ENCODE measurements at places on chromosomes 6 and 20.

DNA sequence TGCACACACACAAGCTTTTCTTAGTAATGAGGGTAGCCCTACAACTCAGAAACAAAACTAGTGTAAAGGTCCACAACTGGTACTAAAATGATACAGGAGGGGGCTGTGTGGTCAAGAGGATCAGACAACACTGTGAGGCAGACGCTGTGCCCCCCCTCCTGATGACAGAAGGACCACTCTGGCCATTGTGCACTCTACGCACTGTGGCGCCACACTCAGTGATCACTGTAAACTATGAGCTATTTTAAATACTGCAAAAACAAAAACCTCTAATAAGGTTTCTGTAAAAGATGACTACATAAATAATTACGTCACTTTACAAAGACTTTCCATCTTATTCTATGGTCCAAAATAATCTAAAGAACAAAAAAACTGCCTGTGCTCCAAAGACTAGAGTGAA, 96.1 kb downstream of the SLC23A2 start:
- no peak for DNase-seq

GRCh38 chr6:16868968-16869367, 107.7 kb upstream of the ATXN1 start:
- no peak for DNase-seq

DNA sequence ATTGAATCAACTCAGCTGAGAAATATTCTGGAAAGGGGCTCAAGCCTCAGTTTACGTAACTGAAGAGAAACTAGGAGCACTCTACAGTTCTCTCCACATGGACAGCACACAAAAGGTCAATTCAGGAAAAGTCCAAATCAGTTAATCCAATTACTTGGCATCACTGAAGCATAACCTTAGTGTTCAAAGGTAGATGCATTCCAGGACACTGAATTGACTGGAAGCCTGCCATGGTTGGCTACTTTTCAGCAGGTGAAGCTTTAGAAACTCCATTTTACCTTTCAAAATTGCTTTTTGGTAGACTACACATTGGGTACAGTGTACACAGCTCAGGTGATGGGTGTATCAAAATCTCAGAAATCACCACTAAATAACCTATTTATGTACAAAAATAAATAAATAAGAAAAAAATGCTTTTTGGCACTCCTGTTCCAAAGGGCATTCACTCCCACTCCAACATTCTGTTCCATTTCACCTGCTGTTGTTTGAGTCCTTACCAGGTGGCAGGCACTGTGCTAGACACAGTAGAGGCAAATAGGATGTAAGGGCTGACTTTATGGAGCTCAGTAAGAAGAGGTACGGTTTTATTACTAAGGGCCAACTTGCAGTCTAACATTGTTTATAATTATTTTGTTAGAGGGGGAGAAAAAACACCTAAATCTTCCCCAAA, 153.4 kb downstream of the FAXC start:
- no peak for DNase-seq

DNA sequence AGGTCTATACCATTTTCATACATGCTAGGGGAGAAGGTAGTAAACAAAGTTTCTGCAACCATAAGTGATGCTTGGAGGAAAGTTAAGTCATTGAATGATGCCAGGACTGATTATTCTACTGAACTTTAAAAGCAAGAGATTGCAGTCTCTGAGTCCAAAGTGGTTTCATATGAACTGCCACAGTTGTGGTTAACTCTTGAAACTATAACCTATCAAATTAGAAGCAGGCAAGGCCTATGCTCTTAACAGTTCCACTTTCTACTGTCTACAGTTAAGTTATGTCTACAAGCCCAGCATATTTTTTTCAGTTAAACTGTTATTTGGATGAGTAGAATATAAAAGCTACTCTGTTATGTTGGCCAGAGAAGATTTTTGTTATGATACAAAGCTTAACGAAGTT, 326.5 kb upstream of the RUNX2 start:
- DNase-seq, result no peak

- no peak for DNase-seq
Measured at GRCh38 chr6:75563032-75563431, 38.6 kb upstream of the SENP6 start.

DNA sequence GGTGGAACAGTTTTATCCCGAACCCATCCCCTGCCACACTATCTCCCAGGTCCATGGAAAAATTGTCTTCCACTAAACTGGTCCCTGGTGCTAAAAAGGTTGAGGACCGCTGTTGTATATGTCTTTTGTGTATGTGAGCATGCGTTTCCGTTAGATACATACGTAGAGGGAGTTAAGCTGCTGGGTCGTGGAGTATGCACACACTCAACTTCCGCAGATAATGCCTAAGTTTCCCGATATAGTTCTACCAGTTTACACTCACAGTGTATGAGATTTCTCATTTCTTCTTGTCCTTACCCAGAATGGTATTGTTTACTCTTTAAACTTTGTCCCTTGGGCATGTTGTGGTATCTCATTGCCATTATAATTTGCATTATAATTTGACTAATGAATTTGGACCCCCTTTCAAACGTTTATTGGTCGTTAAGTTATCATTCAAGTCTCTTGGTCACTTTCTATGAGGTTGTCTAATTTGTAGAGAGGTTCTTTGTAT, 50.5 kb upstream of the SCAF8 start:
- no peak for DNase-seq

DNA sequence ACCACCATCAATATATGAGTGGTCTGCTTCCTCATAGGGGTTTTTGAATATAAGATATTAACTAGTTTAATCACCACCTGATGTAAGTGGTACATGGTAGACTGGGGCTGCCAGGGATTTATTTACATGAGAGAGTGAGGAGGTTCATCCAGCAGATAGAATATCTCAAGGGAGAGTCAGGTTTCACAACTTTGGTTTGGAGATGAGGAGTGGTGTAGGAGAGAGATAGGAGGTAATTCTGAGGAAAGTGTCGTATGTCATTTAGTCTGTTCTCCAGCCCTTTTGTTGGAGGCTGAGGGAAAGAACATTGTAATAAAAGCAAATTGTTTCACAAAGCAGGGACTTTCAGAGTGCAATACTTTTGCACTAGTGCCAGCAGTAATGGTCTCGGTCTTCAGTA, 16.8 kb downstream of the L3MBTL3 start:
- DNase-seq, result no peak

GRCh38 chr20:10618611-10619245, 55.1 kb downstream of the JAG1 start:
- DNase-seq, result no peak

DNA sequence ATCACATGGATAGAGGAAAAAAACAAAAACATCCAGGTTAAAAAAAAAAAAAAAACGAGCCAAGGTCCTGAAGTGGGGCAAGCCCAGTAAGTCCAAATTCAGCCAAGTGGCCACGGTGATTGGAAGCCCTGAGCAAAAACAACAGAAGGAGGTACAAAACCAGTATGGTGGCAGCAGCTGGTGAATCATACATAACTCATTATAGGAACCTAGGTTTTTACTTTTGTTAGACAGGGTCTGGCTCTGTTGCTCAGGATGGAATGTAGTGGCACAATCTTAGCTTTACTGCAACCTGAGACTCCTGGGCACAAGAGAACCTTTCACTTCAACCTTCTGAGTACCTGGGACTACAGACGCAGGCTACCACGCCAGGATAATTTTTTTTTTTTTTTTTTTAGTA, 22.7 kb upstream of the MYB start:
- DNase-seq, result no peak

- DNase-seq, result no peak
Measured at GRCh38 chr6:154343473-154344308, 12.9 kb downstream of the IPCEF1 start.

GRCh38 chr6:6829872-6830685, 241.6 kb downstream of the LY86 start:
- no peak for DNase-seq
